ENCODE measurements at places on chromosomes 16 and 17. TPM values are rescaled to one million over a fixed set of nuclear protein-coding genes. Genes with fewer than 3 reads are reported as not detected.

The NUDT16L1 gene
- total RNA-seq, result 39.9 TPM

The CPHXL2 gene
- not detected for total RNA-seq

The IL17C gene
- total RNA-seq, result not detected

The PTGES3L gene
- total RNA-seq, result 4.0 TPM

The CEP112 gene
- 45.2 TPM for total RNA-seq

The ADORA2B gene
- total RNA-seq, result 13.1 TPM

The CLEC10A gene
- total RNA-seq, result 3.3 TPM

The TP53TG3F gene
- total RNA-seq, result not detected

The FOXJ1 gene
- total RNA-seq, result 1.6 TPM

The KCNJ12 gene
- total RNA-seq, result 9.8 TPM

The SLC16A13 gene
- total RNA-seq, result 0.44 TPM

The PLD6 gene
- total RNA-seq, result 10.2 TPM

The ABCA9 gene
- total RNA-seq, result 12.8 TPM

The CA7 gene
- total RNA-seq, result not detected

The GPR142 gene
- 0.44 TPM for total RNA-seq

The TLCD3B gene
- total RNA-seq, result 39.7 TPM

The BCAR1 gene
- total RNA-seq, result 56.5 TPM

The TBC1D3K gene
- total RNA-seq, result not detected

The LRRC46 gene
- 0.16 TPM for total RNA-seq

The CSH2 gene
- not detected for total RNA-seq

The P2RX5 gene
- total RNA-seq, result 3.0 TPM

The FOXL1 gene
- total RNA-seq, result 2.5 TPM

The TMC5 gene
- total RNA-seq, result 1.9 TPM

The TRPV2 gene
- 11.9 TPM for total RNA-seq

The TERB1 gene
- total RNA-seq, result not detected

The TBC1D3E gene
- total RNA-seq, result not detected

The TAT gene
- total RNA-seq, result not detected

The MT1X gene
- 28.3 TPM for total RNA-seq

The KRTAP3-2 gene
- total RNA-seq, result not detected

The TEX14 gene
- 0.71 TPM for total RNA-seq

The SLC47A1 gene
- 8.7 TPM for total RNA-seq

The BFAR gene
- total RNA-seq, result 101 TPM

The DPEP2 gene
- total RNA-seq, result 1.3 TPM

The SMIM36 gene
- total RNA-seq, result 3.7 TPM

The TEKT5 gene
- total RNA-seq, result 0.44 TPM

The FBXW10 gene
- 0.38 TPM for total RNA-seq

The KRT33B gene
- total RNA-seq, result not detected

The SLC6A2 gene
- total RNA-seq, result 9.0 TPM

The NPIPB9 gene
- total RNA-seq, result 3.5 TPM

The HES7 gene
- total RNA-seq, result not detected

The CDH3 gene
- total RNA-seq, result 24.2 TPM

The KRT27 gene
- total RNA-seq, result 0.22 TPM
